ENCODE measurements at places on chromosomes 7 and 10.

DNA sequence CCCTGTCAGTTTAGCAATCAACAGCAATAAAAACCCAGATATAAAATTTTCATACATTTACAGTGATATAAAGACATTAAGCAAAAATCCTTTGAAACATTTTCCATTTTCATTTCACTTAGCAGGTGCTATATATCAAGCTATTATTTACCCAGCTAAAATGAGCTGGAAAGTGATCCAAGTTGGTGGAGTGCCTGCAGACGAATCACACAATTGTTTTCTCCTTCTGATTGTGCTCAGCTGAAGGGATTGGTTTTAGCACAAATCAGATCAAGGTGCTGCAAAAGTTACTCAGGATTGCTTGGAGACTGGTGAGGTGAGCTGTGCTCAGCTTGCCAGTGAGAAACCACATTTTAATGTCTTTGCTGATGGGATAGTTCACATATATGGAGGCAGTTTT lies 138.1 kb downstream of the LRMDA start:
- DNase-seq, result no peak

- no peak for DNase-seq
Observed at GRCh38 chr10:111709603-111710002, 474.0 kb downstream of the GPAM start.

- DNase-seq, result no peak
Observed at GRCh38 chr10:21889477-21890275, 113.9 kb downstream of the DNAJC1 start.

DNA sequence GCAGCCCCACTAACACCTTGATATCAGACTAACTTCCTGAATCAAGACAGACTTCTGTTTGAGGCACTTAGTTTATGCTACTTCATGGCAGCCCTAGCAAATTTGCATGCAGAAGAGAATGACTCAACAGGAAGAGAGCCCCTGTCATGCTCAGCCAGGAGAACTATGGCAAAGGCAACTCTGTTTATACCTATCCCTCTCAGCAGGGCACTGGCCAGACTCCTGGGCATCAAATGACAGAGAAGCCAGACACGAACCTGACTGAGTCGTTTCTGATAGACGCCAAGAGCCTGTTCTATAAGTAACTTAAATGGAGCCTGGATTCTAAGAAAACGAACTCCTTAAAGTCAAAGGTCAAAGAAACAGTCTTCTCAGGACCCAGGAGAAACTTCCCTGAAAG lies 50.9 kb upstream of the UNC5B start:
- DNase-seq, result no peak

DNA sequence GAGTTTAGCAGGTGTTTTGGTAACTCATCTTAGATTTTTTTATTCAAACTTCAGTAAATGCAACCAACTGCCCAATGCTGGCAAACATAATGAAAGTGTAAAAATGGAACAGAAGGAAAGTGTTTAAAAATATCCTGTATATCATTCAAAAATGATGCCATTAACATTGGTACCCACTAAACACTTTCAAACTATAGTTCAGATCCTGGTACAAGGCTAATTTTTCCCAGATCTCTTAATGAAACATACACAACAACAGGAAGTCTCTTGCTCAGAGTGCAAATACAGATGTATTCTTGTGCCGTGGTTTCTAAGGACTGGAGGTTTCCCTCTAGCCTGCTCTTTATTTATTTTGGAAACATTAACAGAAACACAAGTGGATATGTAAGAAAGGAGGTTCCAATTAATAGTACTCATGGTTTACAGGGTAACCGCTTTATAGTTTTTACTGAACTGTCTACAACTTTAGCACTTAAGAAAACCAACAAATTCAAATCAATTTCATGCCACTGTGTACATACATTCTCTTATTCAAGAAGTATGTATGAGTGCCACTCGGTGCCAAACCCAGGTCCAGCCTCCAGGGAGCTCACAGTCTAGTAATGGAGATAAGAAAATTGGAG lies 176.0 kb upstream of the AKR1E2 start:
- no peak for DNase-seq

DNA sequence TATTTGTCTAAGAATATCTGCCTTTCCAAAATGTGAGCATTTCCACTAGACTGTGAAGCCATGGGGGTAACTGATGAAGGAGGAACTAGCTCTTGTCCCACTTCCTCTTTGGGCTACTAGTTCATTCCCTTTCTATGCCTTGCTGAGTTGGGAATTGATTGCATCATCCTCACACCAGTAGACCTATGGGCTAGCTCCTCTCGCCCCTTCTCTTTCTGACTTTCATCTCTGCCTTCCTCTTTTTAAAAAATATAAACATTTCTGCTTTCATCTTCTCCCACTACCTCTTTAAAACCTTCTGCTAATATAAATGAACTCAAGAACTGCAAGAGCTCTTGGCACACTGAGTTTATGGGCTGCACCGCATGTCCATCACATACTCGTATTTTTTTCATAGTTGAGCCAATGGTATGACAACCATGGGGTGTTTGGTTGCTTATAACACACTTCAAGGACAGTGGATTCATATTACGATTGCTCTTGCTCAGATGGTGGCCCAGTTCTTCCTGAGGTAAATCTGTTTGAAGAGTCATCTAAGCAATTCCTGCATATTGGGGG lies 182.0 kb downstream of the REEP3 start:
- DNase-seq, result no peak

DNA sequence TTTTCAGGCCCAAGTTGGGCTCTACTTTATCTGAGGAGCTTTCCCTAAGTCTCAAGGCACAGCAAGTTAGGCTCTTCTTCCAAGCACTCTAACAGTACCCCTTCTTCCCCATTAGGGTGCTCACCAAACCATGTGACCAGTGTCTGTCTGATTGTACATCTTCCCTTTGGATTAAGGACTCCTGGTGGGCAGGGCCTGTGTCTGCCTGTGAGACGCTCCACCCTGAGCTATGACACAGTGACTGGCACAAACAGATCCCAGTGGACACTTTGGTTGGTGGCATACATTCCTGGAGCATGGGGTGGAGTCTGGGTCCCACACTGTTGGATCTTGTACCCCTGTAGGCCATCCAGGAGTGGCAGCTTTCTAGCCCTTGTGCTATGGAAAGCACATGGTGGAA lies 23.8 kb downstream of the PLPP4 start:
- no peak for DNase-seq

DNA sequence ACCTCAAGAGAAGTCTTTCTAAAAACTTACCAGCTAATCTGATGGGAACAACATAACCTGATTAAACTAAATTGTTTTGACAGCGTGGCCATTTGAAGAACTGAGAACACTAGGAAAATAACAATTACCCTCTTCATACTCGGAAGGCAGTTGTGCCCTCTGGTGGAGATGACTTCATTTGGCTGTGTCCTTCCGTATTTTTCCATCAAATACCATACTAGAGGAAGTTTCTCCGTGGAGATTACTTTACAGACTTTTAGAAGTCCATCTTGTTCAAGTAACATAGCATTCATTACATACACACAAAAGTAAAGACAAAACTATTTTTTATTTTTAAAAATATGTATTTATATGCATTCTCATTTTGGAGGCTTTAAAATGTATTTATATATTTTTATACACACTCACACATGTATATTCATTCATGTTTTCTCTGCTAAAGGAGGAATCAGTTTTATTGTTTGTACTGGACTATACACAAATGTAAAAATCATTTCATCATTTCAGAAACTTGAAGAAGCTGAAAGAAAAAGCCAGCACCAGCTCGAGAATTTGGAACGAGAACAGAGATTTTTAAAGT lies 25.2 kb downstream of the SMNDC1 start:
- peak; percentile 2 for DNase-seq

GRCh38 chr7:125154930-125155329 lies 225.3 kb upstream of the POT1 start:
- DNase-seq, result no peak

GRCh38 chr7:155885167-155886155 lies 73.2 kb upstream of the SHH start:
- DNase-seq, result no peak

GRCh38 chr10:120541984-120542383 lies 85.0 kb downstream of the PLPP4 start:
- DNase-seq, result no peak

DNA sequence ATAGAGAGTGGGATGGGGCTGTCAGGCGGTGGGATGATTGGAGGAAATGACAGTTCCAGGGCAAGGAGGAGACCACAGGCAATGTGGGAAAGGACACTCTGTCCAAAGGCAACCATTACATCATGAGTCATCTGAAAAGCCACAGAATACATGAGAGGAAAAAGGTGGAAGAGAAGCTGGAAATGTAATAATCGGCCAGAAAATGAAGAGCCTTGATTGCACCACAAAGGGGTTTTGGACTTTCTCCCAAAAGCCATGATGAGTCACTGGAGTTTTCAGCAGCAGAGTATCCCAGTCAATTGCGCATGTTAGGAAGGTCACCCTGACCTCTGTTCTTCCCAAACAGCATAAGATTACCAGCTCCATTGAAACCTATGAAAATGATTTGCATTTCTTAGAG lies 222.0 kb downstream of the LHFPL3 start:
- DNase-seq, result no peak

DNA sequence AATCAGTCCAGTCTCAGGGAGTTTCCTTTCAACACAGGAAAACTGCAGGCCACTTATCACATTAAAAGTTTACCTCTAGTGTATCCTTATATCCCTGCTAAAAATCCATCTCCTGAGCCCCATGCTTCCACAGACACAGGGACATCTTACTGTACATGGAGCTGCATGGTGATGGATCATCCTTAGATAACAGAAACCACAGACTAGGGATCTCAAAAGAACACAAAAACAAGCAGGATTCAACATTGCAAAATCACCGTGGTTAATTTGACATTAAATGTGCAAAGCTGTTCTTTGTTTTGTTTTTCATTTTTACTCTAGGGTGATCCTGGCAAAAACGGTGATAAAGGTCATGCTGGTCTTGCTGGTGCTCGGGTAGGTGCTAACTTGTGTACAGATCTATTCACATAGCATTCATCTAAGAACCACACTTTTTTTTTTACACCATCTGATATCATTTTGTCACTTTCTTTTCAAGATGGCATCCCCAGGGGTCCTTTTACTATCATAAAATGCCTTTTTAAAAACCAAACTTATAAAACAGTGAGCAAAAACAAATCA lies 18.1 kb downstream of the COL1A2 start:
- DNase-seq, result no peak

DNA sequence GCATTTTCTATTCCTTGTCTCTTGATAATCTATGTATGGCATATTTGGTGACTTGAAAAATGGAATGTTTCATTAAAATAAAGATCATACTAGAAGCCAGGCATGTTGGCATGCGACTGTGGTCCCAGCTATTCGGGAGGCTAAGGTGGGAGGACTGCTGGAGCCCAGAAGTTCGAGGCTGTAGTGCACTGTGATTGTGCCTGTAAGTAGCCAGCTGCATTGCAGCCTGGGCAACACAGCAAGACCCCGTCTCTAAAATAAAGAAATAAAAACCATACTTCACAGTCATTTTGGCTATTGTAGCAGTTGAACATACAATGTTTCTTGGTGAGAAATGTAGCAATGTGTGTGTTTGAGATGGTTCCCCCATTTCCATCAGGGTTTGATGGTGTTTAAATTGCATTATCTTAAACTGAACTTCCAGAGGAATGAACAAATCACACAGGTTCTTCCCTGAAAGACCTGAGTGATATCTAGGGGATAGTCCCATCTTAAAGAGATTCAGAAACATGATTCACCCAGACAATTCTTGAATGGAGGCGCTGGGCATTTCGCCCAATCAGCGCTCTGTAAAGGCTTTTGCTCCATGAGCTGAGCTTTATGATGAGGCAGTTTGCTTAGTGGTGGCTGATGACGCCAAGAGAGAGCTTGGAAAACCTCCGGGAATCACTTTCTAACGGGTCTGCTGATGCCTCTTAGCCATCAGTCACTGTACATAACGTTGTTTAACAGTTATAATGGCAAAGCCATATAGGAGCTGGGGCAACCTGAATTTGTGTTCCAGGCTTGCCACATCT lies 19.4 kb upstream of the BTBD16 start:
- no peak for DNase-seq

DNA sequence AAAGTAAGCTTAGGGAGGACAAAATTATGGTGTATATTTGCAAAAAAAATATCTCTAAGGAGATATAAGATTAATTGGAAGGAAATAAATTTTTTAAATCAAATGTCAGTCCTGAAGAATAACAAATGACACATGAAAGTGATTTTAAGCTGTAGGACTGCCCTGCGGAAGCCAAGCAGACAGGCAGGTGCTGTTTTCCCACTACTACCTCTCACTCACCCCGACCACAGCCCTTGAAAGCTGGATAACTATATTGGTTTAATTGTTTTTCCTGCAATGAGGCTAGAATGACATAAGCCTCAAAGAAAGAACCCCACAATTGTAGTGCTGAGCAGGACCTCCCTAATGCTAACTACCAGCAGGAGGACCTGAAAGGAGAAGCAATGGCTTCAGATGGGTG lies 68.6 kb upstream of the VIPR2 start:
- DNase-seq, result no peak

GRCh38 chr10:44660271-44660670 lies 250.9 kb upstream of the TMEM72 start:
- no peak for DNase-seq

DNA sequence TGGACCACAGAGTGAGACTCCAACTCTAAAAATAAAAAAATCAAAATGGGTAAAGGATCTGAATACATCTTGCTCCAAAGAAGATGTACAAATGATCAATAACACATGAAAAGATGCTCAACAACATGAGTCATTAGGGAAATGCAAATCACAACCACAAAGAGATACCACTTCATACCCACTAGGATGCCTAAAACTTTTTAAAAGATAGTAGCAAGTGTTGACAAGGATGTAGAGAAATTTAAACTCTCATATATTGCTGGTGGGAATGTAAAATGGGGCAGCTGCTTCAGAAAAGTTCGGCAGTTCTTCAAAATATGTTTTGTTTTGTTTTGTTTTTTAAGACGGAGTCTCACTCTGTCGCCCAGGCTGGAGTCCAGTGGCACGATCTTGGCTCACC lies 45.7 kb upstream of the GTF2IRD1 start:
- no peak for DNase-seq

- no peak for DNase-seq
Observed at GRCh38 chr10:20598590-20598989, 298.5 kb downstream of the NEBL start.

- no peak for DNase-seq
Observed at GRCh38 chr10:51718804-51719291, 19.5 kb upstream of the CSTF2T start.

GRCh38 chr7:100372256-100372655 lies 1.0 kb upstream of the PILRA start:
- DNase-seq, result no peak

DNA sequence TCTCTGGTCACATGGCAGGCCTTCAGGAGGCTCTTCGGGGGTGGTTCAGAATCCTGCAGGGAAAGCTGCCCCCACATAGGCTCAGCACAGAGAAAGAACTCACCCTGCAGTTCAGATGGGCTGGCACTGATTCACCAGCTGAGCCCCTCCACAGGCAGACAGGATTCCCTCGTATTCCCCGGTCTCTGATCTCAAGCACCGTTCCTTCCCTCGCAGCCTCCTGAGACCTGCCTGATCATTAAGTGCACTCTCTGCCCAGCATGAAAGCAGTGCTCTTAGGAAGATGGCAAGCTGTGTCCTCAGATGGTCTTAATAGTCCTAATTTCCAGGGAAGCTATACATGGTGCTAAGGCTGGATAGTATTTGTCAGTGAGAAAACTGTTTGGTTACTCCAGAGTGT lies 78.2 kb upstream of the NPS start:
- no peak for DNase-seq
